ENCODE measurements at places on chromosomes 13 and 19.
A peak's percentile ranks its signal among the peaks of the same experiment; 100 is the strongest.

GRCh38 chr13:76214001-76214400 lies 577.9 kb downstream of the LMO7 start:
- no peak for DNase-seq

DNA sequence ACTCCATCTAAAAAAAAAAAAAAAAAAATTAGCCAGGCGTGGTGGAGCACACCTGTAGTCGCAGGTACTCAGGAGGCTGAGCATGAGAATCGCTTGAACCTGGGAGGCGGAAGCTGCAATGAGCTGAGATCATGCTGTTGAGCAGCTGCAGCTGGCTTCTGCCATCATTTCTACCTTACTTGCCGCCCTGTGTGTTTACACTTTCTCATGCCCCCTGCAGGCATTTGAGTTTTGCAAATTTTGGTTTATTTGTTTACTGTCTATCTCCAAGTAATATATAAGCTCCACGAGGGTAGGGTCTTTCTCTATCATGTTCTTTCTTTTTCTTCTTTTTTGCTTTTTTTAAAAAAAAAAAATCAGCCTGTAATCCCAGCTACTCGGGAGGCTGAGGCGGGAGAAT lies 18.0 kb downstream of the CACNG6 start:
- no peak for DNase-seq

GRCh38 chr19:3084943-3085342 lies 9.2 kb upstream of the GNA11 start:
- no peak for DNase-seq

DNA sequence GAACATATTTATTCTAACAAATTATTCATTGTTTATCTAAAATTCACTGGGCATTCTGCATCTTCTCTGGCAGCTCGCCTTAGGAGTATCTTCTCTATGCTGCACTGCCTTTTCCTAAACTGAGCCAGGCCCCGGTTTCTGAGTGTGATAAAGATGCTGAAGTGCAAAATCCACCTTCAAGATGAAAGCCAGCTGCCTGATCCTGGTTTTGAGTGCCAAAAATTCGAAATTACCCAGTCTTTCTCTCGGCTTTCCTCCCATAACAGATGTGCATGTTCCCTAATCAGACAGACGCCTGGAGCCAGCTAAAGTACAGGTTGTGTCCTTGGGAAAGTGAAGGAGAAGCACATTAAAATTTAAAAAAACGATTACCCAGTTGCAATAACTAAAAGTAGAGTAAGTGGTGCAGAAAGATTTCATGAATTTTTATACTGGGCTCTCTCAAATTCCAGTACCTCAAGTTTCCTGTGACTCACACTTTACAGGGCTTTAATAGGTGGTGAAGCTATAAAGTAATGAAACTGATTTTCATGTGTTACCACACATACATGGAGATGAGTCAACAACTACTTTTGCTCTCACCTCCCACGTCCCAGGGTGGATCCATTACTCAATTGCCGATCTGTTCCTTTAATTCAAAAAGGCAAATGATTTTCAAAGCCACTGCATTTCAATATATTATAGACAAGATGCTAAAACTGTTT lies 65.0 kb upstream of the GTF2F2 start:
- DNase-seq = peak; percentile 60

GRCh38 chr19:28285078-28285477 lies 927.9 kb downstream of the UQCRFS1 start:
- no peak for DNase-seq

- no peak for DNase-seq
These were observed 38.1 kb downstream of the NUFIP1 start for GRCh38 chr13:44951184-44951583.

- no peak for DNase-seq
These were observed 56.8 kb downstream of the TNFSF13B start for GRCh38 chr13:108326309-108326708.

DNA sequence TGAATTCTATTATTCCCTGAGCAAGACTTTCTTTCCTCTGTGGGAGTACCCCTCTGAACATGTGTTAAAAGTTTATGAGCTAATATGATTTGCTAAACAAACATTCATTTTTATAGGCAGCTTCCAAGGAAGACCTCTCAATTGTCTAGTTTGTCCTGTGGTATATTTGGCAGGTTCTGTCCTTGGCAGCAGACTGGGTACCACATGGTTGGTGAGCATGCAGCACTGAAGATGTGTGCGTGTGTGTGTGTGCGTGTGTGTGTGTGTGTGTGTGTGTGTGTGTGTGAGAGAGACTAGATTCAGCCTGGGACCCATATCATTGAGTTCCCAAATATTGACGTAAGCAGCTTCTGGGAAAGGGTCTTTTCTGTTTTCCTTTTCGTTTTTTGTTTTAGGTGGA lies 24.0 kb downstream of the FGF9 start:
- no peak for DNase-seq

DNA sequence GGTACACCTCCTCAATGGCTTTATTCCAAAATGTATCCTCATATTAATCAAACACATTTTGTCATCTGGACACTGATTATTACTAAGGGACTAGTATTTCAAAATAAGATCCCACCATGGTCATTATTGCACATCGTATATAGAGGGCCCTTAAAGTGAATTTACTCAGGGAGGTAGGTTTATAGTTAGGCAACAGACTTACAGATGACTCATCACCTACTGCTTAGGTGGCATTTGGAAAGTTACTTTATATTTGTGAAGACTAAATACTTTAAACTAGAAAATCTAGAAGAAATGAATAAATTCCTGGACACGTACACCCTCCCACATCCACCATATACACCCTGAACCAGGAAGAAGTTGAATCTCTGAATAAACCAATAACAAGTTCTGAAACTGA lies 353.0 kb downstream of the KCTD12 start:
- no peak for DNase-seq

DNA sequence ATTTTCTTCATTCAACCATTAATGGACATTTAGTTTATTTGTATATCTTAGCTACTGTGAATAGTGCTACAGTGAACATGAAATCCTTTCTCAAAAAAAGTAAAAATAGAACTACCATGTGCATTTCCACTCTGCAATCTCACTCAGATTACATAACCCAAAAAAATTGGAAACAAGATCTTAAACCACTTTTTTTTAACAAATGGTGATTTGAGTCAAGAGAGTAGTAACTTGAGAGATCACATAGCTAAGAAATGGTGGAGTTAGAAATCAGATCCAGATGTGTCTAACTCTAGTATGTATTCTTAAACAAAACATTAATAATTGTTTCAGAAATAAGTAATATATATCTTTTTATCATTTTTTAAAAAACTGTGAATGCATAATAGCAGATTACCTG lies 318.3 kb upstream of the SGCG start:
- no peak for DNase-seq
